RPMI7951 (cell line): ENCODE measurements at places on chromosomes 3 and 15. TPM values are rescaled to one million over a fixed set of nuclear protein-coding genes. Genes with fewer than 3 reads are reported as not detected.
A peak's percentile ranks its signal among the peaks of the same experiment; 100 is the strongest.

DNA sequence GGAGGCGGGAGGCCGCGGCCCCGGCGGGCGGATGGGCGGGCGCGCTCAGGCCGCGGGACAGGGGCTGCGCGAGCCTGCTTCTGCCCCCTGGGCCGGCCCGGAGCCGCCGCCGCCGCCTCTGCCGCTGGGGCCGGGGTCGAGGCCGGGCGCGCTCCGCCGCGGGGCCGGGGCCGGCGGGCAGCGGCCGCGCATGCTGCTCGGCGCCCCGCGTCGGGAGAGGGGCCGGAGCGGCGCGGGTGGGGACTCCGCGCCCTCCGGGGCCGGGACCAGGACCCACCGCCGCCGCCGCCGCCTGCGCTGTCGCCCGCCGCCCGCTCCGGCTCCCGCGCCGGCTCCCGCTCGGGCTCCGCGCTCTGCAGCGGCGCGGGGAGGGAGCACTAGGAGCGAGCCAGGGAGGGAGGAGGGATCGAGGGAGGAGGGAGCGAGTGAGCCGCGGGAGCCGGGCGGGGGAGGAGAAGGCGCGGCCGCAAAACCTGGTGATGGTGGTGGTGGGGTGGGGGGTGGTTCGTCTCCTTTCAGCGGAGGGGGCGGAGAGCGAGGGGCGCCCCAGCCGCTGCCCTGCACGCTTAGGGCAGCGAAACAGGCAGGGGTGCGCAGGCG is at the start of gene LINGO1:
LINGO1 (minus strand) TSS at position 379 of the 600 bp plus-strand sequence. CDS start 597 bp downstream, outside the sequence.
- no peak for DNase-seq

- DNase-seq = no peak
Measured at GRCh38 chr3:134642445-134643149, 8.2 kb downstream of the KY start.

DNA sequence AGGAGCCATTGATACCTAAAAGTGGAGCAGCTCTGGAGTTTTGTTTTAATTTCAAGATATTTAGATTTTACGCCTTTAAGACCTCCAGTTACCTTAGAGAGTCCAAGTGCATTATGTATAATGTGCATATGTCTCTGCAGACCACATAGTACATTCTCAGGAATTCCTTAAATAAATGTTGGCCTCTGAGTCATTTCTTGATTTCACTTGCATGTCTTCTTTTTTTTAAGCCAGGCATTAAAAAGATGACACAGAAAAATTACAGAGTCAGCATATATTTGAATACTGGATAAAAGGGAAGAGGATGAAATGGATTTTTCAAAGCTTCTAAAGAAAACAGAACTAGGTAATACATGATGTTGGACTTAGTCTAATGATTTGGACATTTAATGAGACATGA is 125.2 kb downstream of the TMCO5A start:
- peak; percentile 55 for DNase-seq

DNA sequence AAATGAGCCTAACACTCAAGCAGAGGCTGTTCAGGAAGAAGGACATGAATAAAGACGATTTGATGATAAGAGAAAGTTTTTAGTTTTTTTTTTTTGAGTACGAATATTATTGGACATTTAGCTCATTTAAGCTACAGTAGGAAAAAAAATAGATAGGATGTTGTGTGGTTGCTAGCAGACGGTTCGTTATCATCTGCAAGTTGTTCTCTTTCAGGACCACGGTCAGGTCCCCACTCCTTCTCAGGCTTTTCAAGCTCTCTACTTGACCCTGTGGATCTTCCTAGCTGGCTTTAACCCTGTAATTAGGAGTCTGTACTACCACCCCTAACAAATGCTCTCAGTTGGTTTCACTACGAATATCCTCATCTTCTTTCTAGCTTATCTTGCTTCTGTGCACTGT is 1.1 kb downstream of the KCNH8 start:
- DNase-seq = peak; percentile 25

GRCh38 chr15:71273731-71274447 is 158.6 kb downstream of the THSD4 start:
- DNase-seq = peak; percentile 59

GRCh38 chr15:77577366-77577950 is 55.3 kb downstream of the LINGO1 start:
- peak; percentile 26 for DNase-seq

DNA sequence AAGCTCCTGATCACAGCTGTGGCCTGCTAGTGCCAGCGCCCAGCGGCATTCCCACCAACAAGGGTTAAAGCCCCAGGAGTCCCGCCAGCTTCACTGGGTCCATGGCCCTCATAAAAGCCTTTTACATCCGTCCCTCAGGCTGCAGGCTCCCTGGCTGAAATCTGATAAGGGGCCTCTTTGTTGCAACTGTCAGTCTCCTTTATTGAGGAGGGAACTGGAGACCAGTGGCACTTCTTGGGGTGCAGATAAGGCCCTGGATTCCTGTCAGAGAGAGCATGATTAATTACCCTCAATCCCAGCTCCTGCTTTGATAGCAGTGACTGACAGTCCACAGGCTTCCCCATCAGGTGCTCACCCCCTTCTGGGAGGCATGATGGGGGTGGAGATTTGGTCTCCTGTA is 30.9 kb upstream of the CLK3 start:
- no peak for DNase-seq

DNA sequence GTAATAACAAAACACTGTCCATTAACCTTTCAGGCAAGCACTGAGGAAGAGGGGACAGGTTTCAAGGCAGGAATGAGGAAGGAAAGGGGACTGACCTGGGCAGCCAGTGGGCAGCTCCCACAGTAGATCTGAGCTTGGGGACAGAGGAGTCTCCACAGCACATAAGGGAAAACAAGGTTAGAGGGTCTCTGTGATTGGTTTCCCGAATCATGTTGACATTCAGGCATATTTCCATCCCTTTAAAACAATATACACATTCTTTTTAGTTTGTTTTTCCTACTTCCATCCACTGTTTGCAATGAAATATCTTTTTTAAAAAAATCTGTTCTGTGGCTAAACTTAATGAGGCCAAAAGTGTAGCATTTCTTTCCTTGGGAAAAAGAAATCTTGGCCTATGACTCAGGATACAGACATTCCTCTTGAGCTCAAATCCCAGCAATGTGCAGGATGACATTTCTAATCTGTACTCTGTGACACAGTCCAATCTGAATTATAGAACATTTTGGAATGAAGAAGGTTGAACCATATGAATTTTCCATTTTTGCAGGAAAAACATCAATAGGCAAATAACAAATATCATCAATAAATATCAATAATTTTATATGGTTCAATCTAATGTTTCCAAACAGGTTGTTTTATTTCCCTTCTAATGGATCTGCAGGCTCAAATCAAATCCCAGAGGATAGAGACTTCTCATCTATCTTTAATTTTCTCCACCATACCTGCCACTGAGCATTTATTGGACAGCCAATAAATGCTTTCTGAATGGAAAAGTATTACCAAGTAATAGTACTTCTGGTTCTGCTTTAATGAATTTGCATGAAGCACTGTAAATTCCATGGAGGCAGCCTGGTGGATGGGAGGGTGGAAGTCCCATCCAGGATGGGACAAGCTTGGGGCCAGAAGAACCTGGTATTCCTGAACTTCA is 54.1 kb downstream of the ITGB5 start:
- DNase-seq = peak; percentile 79

DNA sequence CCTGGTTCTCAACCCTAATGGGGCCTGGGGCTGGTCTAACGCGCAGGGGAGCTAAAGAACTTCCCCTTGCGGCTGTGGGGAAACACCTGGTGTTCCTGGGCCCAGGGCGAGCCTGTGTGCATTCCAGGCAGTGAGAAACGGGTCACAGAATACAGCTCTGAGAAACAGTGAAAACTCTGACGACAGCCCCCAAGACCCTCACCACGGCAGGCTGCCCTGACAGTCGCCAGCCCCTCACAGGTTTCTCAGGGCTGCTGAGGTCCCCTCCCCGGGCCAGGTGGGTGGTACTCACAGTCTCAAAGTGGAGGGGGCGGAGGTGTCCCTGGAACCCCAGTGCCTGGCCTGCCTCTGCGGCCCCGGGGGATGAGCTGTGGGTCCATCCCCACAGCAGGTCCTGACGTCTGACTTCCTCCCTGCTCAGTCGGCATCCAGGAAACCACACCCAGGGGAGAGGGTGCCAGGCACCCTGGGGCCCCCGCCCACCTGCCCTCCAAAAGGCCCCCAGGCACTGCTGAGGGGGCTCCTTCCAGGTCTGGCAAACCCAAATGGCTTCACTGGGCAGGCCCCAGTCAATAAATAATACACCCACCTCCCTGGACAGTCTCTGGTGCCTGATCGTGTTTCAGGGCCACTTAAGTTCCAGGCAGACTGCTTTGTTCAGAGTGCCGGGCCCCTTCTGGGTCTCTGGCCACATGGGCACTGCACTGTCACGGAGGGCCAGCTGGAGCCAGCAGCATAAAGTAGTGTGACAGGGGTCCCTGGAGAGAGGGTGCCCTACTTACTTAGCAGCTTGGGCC is 57.7 kb downstream of the IQSEC1 start:
- no peak for DNase-seq

GRCh38 chr15:66422347-66422746 is 35.6 kb downstream of the MAP2K1 start:
- DNase-seq = no peak

- no peak for DNase-seq
Measured at GRCh38 chr3:5568451-5568850, 380.9 kb downstream of the EDEM1 start.

DNA sequence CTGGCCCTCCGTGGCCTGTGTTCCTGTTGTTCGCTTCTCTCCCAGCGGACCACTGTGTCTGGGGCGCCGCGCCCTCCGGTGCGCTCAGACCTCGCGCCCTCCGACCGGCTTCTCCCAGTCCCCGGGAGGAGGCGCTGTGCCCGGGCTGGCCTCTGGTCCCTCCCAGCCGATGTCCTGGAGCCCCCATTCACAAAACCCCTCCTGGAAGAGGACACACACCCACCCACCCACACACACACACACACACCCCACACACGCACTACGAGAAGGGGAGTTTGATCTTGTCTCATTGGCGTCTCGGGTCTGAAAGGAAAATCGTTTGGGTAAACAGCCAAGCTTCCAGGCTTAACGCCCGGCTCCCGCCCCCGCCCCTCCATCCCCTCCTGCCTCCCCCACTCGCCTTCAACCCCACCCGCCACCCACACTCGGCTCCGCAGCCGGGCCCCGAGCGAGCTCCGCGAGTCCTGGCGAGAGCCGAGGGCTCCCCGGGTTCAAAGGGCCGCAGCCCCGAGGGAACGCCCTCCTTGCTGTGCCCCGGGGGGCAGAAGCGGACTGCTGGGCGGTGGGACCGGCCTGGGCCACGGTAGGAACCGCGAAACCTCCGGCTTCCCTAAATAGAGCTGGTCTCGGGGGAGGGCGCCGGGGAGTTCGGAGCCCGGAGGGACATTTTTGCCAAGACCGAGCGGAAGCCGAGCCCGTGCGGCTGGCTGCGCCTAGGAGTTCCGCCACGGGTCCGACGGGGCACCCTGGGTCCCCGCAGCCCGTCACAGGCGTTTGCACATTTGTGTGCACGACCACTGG is 23.6 kb downstream of the NR2F2 start:
- peak; percentile 51 for DNase-seq

DNA sequence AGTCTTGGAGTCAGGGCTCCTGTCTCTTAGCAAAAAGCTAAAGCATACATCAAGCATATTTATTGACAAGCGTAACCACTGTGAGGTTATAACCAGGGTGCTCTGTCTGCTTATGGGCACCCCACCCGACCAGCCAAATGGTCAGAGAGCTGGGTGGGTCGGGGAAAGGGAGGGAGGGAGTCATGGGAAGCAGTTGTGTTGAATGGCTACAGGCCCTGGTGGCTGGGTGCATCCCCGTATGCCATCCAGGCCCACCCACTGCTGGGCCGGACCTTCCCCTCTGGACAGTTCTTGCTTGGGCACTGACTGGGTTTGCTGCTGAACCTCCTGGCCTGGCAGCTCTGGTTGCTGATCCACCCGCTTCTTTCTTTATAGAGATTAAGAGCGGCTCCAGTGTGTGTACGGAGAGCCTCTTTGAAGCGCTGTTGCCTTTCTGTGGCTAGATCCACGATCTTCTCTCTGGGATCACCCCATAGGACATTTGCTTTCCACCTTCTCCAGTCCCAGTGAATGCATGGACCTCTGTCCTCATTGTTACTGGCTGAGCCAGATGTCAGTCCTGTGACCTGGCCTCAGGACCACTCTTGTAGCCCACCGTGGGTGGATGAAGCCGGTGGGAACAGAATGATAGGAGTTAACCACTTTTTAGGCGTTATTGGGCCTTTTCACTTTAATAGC is 59.6 kb downstream of the SMAD3 start:
- no peak for DNase-seq

DNA sequence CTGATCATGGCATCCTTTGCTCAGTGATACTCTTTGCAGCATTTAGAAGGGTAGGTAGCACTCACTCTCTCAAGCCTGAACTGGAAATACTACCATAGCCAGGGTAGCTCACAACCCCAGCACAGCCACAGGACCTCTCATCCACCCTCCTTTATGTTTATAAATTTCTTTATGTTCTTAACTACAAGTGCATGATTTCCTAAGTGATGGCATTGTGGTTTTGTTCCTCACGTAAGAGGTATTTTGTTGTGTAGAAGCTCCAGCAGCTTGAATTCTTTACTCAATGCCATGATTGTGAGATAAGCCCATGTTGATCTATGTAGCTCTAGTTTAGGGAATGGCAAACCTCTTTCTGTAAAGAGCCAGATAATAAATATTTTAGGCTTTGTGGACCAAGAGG is 7.9 kb upstream of the RTP3 start:
- peak; percentile 56 for DNase-seq

DNA sequence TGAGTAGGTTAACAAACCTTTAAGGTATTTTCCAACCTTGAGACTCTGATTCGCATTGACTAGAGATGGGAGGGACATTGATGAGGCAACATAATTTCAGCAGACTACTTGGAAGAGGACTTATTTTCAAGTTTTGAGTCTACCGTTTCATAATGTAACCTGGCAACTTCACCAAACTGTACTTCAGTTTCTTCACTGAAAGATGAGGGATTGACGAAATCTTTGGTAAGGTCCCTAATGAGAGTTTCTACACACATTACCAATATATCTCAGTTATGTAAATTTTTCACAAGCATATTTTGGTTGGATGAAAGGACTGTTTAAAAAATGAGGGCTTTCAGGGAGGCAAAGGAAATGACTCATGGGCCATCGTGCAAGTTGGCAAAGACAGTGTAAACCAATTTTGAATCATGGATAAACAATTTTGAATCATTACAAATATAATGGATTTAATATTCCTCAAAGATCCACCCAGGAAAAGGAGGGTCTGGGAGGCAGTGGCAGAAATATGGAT is 28.7 kb upstream of the SEMA6D start:
- DNase-seq = peak; percentile 16

DNA sequence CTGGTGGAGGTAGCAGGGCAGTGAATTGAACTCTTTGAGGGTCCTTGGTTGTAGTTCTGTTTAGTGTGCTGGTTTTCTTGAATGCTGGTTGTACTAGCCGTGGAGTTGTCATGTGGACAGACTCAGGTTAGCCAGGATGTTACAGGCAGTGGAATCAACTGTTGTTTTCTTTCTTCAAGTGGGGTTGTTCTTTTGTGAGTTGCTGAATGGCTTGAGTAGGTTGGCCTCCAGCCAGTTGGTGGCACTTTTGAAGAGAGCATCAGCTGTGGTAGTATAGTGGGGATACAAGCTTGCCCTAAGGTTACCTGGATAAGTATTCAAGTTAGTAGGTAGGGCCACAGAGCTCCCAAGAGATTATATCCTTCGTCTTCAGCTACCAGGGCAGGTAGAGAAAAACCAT is 31.8 kb upstream of the RARB start:
- DNase-seq = no peak

The GOLGA8K gene
- 0.12 TPM in 1 of 2 replicates, not detected in the other for total RNA-seq

The CLDN16 gene
- total RNA-seq = not detected in 2 replicates

The OR5K1 gene
- total RNA-seq = not detected in 2 replicates

The CISH gene
- total RNA-seq = 1.1 and 1.8 TPM in 2 replicates

The LIPC gene
- not detected in 2 replicates for total RNA-seq

The LYZL4 gene
- 1.5 and 1.6 TPM in 2 replicates for total RNA-seq
